Right renal pelvis (tissue), 4 donors: ENCODE measurements at places on chromosomes 11 and 22. TPM values are rescaled to one million over a fixed set of nuclear protein-coding genes. Genes with fewer than 3 reads are reported as not detected.

GRCh38 chr11:4839851-4840549 lies 9.0 kb downstream of the OR51S1 start:
- no peak for DNase-seq

GRCh38 chr22:17198170-17199002 lies 20.8 kb downstream of the ADA2 start:
- DNase-seq, result peak; percentile 38

The C11orf65 gene
- 2.0 TPM for polyA plus RNA-seq

The KCNC1 gene
- polyA plus RNA-seq, result 0.84 TPM

DNA sequence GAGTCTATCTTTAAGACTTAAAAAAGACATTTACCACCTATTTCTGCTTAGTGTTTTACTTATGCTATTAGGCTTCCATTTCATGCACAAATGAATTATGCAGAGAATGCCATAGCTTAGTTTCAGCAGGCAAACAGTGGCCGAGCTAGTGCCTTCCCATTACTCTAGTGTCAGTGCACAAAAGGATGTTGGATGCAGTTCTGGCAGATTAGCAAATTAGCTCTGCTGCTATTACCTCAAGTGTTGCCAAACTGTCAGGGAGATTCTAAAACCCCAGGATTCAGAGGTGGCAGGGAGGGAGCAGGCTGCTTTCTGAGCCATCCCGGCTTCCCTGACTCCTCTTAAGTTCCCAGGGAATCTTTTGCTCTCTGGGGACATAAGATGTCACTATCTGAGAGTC lies 209.4 kb upstream of the NCAM1 start:
- no peak for DNase-seq

- DNase-seq, result no peak
Measured at GRCh38 chr11:64340671-64341335, 799 bp downstream of the CCDC88B start.

DNA sequence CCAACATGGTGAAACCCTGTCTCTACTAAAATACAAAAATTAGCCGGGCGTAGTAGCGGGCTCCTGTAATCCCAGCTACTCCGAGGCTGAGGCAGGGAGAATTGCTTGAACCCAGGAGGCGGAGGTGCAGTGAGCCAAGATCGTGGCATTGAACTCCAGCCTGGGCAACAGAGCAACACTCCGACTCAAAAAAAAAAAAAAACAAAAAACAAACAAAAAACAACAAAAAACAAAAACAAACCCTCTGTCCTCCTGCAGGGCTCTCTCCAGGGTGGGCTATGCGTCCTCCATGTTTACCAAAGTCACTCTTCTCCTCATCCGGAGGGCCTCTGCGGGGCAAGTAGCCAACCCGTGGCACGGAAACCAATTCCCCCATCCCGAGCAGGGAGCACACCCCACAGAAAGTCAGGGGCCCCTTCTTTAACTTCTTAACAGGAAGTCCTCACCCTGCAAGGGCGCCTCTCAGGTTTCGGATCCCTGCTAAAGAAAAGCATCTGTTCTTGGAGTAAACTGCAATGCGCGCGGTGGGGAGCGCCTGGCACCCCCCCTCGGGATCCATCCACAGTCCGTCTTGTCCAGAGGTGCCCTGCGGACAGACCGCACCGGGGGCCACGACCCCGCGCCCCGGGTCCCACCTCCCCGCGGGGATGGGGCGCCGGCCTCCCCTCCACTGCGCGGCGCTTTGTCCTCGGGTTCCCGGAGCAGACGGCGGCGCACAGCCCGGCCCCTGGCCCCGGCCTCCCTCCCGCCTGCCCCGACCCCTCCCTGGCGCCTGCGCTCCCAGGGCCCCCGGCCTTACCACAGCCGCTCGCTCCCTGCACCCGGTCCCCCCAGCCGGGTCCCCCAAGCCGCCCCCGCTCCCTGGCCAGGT lies 712 bp downstream of the CERK start:
- DNase-seq, result no peak

The PNPLA5 gene
- polyA plus RNA-seq, result not detected

- DNase-seq, result no peak
Measured at GRCh38 chr11:133968300-133968699, 11.5 kb upstream of the IGSF9B start.

The CSF2RB gene
- polyA plus RNA-seq, result 2.8 TPM
